ENCODE measurements at places on chromosomes 1 and 21.

DNA sequence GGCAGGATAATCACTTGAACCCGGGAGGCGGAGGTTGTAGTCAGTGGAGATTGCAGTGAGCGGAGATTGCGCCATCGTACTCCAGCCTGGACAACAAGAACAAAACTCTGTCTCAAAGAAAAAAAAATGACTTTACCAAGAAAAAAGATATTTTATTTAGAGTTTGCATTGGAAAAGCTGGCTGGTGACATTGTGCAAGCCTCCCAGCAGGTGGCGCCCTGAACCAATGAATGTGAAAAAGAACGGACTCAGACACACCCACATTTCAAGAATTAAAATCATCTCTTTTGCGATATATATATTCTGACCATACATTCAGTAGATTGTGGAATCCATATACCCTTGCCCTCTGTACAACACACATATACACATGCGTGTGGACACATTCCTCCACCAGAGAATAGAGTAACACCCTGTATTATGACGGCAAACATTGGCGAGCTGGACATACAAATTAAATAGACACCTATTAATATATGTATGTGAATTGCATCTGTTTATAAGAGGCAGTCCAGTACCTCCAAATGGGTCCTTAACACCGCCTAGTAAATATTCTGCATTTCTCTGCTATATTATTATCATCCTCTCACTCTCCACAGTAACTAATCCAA lies 39.0 kb upstream of the CADM3 start:
- DNase-seq: peak; percentile 33

GRCh38 chr1:8752921-8753713 lies 64.3 kb downstream of the RERE start:
- no peak for DNase-seq

DNA sequence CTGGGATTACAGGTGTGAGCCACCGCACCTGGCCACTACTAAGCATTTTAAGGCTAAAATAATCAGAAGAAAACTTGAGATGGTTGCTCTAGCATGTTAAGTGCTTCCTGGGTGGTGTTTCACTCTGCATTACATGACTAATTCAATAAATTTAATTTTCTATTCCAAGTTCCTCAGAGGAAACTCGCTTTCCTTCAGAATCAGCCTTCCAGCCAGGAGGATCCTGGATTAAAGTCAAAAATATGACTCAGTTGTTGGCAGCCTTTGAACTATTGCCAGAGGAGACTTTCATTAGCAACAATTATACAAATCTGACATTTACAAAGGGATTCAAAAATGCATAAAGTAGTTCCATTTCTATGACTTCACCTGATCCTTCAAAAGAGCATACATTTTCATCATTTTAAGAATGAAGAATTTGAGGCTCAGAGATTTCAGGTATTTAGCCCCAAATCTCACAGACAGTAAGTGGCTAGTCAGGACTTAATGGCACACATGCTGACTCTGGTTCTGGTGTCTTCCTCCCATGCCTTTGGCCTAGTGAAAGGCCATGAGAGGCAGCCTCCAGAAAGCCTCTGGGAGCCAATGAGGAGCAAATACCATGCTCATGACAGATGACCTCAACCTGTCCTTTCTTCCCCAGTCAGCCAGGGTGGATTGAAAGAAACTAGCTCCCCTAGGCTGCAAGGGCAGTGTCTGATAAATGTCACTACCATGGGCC lies 115.7 kb downstream of the MAP3K21 start:
- no peak for DNase-seq

DNA sequence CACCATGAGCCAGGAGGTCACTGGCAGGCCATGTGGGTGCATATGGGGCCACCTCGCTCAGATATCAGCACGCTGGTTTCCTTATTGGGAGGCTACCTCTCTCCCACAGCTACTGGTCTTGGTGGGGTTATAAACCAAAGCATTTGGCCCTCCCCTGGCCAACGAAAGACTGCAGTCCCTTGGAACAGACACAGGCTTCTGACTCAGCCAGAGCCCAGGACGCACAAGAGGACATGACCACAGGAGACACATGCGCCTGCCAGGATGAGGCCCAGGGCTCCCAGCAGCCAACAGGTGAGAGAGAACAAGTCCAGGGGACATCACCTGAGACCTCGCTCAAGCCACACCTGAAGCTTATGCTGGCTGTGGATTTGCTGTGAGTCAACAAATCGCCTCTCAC lies 13.8 kb downstream of the NPHP4 start:
- no peak for DNase-seq

Data from NCI-H2107 (cell line).